BJ (cell line): ENCODE measurements at places on chromosomes 6 and 20.

DNA sequence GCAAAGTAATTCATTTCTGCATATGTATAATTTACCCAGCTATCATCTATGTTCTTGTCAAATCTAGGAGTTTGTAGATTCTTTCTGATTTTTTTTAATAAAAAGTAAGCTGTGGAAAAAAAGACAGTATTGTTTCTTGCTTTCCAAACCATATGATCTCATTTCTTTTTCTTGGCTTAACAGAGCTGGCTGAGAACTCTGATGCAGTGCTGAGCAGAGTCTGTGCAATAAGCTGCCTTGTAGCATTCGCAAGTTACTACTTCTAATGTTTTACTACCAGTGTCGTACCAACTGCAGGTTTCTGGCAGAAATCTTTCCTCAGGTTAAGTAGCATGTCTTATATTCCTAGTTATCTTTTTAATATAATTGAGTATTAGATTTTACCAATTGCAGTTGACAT is 15.6 kb downstream of the RRBP1 start:
- DNase-seq = no peak

GRCh38 chr6:90008908-90009501 is 114.7 kb downstream of the GJA10 start:
- peak; percentile 46 for DNase-seq

- no peak for DNase-seq
Observed at GRCh38 chr6:110731196-110731595, 84.1 kb downstream of the CDK19 start.

DNA sequence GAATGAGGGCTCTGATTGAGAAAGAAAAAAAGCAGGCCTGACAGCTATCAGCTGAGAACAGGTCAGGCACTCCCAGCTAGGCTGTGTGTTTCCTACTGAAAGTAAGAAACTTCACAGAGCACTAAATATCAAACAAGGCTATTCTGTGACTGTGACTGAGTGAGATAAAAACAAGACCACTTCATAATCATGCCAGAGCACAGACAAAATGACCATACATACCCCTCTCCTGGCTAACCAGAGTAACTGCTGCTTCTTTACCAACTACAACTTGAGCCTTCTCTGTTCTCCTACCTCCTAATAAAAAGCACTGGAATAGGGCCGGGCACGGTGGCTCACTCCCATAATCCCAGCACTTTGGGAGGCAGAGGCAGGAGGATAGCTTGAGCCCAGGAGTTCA is 6.8 kb upstream of the BTN1A1 start:
- DNase-seq = no peak

DNA sequence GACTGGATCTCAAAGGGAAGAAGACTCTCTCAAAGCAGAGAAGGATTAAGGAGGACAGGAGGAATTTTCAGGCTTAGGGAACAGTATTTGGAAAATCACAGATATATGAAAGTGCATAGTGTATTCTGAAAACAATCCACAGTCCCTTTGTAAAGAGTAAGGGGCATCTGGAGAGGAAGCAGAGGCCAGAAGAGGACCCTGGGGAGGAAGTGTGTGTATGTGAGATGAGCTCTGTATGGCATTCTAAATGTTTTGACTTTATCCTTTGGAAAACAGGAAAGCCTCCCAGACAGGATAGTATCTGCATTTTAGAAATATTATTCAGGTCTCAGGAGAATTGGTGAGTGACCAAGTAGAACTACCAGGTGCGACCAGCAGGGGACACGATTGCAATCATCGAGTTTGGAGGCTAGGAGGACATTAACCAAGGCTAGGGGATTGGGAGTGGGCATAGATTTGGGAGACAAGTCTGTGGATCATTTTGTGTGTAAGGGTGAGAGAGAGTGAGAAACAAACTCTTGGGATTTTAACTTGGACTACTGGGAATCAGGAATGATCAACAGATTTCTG is 38.3 kb upstream of the FAM184A start:
- no peak for DNase-seq

- no peak for DNase-seq
Observed at GRCh38 chr6:118317581-118318563, 230.2 kb upstream of the PLN start.

- no peak for DNase-seq
Observed at GRCh38 chr20:41339957-41340326, 679 bp upstream of the LPIN3 start.

GRCh38 chr6:166259296-166259977 is 48.8 kb downstream of the PRR18 start:
- no peak for DNase-seq

DNA sequence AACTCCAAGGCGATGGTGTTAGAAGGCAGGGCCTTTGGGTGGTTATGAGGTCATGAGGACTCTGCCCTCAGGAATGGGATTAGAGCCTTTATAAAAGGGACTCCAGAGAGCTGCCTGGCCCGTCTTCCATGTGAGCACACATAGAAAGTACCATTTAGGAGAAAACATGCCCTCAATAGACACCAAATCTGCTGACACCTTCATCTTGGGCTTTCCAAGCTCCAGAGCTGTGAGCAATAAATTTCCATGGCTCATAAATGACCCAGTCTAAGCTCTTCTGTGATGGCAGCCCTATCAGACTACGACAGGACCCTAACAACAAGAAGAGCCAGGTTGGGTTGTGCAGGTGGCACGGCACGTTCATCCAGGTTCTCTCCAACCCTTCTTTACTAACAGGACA is 189.5 kb downstream of the CDH4 start:
- no peak for DNase-seq

GRCh38 chr6:22433745-22434144 is 135.6 kb upstream of the HDGFL1 start:
- no peak for DNase-seq

GRCh38 chr6:152356662-152357061 is 280.5 kb downstream of the SYNE1 start:
- no peak for DNase-seq

GRCh38 chr20:40422656-40423055 is 266.4 kb downstream of the MAFB start:
- no peak for DNase-seq

GRCh38 chr20:39823224-39823623 is 861.1 kb downstream of the DHX35 start:
- DNase-seq = peak; percentile 65

- DNase-seq = no peak
Observed at GRCh38 chr6:30749554-30750378, 5.4 kb upstream of the IER3 start.

- no peak for DNase-seq
Observed at GRCh38 chr6:62298745-62299392, 12.8 kb upstream of the KHDRBS2 start.

DNA sequence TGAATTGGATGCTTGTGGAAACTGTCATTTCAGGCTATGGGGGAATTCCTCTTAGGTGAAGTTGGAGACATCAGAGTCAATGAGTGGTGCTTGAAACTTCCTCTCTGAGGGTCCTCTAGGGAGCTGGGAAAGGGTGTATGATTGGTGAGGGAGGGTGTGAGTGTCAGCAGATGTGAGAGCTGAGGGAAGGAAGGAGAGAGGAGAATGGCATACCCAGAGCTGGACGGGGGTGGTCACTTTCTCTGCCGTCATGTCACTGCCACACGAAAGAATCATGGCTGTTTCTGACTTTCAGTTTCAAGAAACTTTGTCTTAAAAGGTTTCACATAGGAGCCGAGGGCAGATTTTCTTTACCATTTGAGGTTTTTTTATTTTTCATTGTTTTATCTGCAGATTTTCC is 50.3 kb downstream of the DEK start:
- no peak for DNase-seq

DNA sequence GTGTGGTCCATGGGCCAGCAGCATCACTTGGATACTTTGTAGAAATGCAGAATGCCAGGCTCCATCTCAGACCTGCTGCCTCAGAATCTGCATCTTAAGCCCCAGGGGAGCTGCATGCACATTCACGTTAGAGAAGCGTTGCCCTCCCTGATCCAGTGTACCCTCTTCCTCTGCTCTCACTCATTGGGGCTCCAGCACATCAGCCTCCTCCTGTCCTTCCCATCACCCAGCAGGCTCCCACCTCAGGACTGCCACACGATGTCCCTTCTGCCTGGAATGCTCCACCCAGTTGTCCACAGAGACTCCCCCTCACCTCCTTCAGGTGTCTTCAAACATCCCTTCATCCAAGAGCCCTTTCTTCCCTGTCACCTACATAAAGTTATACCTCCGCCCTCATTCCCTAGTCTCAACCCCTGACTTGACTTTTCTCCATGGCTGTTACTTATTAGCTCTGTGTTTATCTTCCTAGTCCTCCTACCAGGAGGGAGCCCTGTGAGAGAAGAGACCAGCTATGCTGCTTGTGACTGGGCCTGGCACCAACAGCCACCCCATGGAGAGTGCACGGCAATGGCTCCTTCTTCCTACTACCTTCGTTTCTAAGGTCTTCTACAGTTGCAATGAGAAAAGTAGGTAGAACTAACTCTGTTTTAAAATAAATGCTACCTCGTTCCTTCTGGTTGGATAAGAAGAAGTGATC is 3.3 kb upstream of the ACSS1 start:
- DNase-seq = no peak

DNA sequence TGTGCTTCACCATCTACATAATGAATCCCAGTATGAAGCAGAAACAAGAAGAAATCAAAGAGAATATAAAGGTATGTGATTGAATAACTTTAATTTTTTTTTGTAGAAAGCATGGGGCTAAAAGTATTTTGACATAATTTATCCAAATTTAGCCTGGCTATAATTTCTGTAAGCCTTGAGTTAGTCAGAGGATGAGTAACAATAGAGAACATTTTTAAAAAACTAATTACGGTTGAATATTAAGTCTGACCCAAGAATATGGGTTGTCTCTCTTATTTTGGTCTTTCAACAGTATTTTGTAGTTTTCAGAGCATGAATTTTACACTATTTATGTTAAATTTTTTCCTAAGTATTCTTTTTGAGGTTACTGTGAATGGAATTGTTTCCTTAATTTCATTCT is 2.5 kb downstream of the GMNN start:
- no peak for DNase-seq

DNA sequence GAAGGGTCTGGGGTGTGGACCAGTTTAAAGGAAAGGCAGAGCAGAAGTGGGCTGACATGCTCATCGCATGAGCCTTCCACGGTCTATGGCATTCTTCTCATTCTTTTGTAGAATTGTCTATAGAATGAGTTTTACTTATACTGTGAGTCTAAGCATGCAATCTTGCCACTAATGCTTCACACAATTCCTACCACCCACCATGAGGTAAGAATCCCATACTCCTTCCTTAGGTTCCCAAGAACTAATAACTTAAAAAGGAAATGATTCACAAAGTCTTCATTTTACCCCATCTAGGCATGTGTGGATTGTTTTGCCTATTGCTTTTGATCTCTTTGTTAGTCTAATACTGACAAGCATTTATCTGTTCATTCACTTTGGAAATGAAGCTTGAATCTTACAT is 195.2 kb downstream of the LY86 start:
- no peak for DNase-seq

- no peak for DNase-seq
Observed at GRCh38 chr6:150894191-150894744, 28.8 kb downstream of the MTHFD1L start.

- no peak for DNase-seq
Observed at GRCh38 chr20:53941680-53942471, 128.5 kb downstream of the BCAS1 start.

DNA sequence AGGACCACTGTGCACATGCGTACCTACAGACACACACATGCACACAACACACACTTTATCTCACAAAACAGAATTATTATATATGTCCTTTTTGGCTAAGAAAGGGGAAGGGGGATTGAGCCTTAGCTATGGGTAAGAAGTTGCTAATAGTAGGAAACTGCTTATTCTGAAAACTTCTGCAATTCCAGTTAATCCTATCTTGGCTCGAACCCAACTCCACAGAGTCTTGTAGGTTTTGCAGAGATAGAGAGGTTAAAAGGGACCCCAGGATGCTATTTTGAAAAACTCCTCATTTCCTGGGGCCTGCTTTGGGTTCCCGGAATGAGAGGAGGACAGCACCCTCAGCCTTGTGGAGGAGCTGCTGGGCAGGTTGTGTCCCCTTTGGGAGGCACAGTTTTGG is 233.8 kb downstream of the CLIC5 start:
- DNase-seq = no peak

GRCh38 chr6:150099953-150100352 is 31.0 kb upstream of the ULBP3 start:
- no peak for DNase-seq

GRCh38 chr6:112983713-112984261 is 636.7 kb downstream of the RFPL4B start:
- DNase-seq = no peak

DNA sequence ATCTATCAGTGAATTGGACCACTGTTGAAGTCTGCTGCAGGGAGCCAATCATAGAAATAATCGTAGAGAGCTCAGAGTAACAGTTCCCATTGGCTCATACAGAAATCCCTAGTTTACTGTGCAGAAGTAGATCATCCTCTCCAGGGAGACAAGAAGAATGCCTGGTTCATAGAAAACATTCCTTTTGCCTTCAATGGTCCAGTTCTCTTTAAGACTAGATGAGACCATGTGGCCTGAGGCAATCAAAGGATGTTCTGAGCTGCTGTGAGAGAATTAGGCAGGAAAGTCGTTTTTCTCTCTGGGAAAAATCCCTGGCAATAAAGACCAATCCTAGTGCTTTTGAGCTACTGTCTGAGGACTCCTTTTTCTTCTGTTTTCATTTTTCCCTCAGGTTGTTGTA is 208.4 kb downstream of the CENPW start:
- DNase-seq = no peak

DNA sequence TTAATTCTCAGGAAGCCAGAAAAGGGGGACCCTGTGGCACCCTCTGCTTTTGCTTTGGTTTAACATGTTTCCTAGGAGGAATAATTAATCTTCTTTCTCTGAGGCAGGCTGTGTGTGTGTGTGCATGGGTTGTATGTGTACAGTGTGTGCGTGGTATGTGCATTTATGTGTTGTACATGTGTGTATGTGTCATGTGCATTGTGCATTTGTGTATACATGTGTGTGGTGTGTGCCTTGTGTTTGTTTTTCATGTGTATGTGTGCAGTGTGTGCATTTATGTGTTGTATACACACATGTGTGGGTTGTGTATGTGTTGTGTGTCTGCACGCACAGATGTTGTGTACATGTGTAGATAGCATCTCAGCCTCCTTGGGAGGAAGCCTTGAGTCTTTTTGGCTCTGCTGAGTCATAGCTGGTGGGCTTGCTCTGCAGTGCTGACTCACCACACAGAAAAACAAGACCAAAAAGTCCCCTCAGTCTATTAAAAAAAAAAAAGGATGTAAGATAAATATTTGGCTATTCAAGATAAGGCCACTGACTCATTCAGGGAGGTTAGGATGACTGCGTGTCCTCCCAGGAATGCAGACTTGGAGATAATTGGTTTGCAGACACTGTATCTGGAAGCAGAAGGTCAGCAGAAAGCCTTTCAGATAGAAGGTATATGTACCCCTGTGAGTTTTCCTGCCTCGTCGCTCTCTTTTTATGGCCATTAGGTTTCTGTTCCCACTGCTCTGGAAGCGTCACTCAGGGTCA is 58.6 kb downstream of the SYNJ2 start:
- DNase-seq = peak; percentile 92

DNA sequence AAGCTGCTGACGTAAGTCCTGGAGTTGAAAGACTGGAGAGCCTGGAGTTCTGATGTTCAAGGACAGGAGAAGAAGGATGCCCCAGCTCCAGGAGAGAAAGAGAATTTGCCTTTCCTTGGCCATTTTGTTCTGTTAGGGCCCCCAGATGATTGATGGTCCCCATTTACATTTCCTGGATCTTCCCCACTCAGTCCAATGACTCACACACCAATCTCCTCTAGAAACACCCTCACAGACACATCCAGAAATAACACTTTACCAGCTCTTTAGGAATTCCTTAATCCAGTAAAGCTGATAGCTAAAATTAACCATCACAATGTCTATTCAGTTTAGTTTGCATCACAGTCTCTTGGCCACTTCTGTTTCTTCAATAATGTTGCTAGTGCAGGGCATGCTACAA is 260.2 kb upstream of the IRAK1BP1 start:
- DNase-seq = no peak

GRCh38 chr6:117512987-117513573 is 30.6 kb downstream of the DCBLD1 start:
- DNase-seq = no peak
